ENCODE measurements at places on chromosomes 13 and 19.

DNA sequence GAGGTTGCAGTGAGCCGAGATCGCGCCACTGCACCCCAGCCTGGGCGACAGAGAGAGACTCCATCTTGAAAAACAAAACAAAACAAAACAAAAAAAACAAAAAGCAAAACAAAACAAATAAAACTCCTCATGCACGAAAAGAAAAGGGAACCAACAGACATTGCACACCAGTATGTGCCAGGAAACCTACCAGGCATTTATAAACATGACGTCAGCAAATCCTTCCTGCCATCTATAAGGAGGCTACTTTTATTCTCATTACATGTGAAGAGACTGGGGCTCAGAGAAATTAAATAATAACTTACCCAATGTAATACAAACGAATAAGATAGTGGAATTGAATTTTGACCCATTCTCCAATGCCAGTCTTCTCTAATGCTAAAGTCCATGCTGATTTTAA, 197.2 kb downstream of the NUFIP1 start:
- no peak for DNase-seq

- DNase-seq = no peak
Observed at GRCh38 chr13:45436953-45437352, 18.8 kb upstream of the SLC25A30 start.

GRCh38 chr13:29523199-29523961, 72.1 kb downstream of the SLC7A1 start:
- DNase-seq = peak; percentile 45

- DNase-seq = no peak
Observed at GRCh38 chr13:27170221-27170515, 1.4 kb downstream of the USP12 start.

- DNase-seq = peak; percentile 84
Observed at GRCh38 chr13:109784590-109785140, 1.7 kb downstream of the IRS2 start.

DNA sequence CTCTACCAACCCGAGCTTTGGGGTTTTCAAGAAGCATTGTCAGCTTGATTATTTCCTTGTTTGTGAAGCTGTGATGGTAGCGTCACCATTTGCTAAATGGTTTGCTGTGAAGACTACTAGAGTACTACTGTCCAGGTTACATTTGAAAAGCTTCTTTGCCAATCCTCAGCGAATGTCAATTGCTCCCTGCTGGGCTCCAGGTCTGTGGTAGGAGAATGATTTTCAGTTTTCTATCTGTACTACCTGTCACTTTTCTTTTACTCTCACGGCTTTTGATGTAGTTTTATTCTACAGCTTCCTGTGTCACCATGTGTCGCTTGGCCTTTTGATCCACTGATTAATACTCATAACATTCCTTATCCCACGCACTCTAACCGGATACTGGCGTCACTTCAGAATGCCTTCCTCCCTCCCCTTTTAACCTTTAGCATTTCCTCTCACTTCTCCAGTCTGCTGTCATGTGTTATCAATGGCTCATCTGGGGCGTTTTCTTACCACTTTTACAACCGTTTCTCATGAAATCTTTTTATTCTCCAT, 7.5 kb upstream of the GPR183 start:
- DNase-seq = no peak

- DNase-seq = no peak
Observed at GRCh38 chr13:72820156-72820897, 38.4 kb downstream of the PIBF1 start.

- DNase-seq = no peak
Observed at GRCh38 chr19:29079356-29080032, 133.5 kb downstream of the UQCRFS1 start.

GRCh38 chr19:32672841-32673240, 2.1 kb downstream of the ANKRD27 start:
- no peak for DNase-seq

- no peak for DNase-seq
Observed at GRCh38 chr13:93289053-93289452, 62.4 kb downstream of the GPC6 start.

GRCh38 chr13:50082426-50083281, 67.4 kb downstream of the KCNRG start:
- peak; percentile 48 for DNase-seq

DNA sequence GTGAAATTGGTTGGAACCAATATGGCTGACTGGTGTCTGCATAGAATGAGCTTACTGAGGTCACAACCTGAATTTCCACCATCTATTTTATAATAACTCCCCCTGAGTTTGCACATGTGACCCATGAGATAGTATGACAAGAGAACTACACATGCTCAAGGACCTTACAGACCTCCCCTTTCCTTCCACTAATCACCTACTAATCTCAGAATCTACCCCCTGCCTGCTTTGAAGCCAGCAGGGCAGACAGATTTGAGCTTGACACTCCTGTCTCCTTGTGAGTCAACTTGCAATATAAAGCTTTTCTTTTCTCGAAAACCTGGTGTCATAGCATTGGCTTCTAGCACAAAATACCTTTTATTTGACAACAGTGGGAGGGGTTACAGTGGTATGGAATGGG, 248.4 kb downstream of the RFC3 start:
- no peak for DNase-seq

- DNase-seq = no peak
Observed at GRCh38 chr13:79070343-79070974, 335.6 kb downstream of the RBM26 start.

- DNase-seq = peak; percentile 43
Observed at GRCh38 chr19:10784257-10784656, 51.8 kb downstream of the TMED1 start.

DNA sequence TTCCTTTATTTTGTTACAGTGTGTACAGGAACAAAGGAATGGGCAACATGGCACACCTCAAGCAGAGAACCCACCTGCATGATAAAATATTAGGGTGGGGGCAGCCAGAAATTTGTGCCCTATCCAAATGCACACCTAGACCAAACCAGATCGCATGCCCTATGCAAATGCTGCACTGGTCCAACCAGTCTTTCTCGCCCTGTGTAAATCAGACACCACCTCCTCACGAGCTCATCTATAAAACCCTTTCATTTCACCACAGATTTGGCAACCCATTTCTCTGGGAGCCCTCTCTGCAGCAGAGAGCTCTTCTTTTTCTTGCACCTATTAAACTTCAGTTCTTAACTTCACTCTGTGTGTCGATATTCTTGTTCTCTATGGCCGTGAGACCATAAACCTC, 1559.2 kb downstream of the SLITRK1 start:
- DNase-seq = no peak

GRCh38 chr13:37646531-37646930, 48.0 kb upstream of the POSTN start:
- no peak for DNase-seq

- no peak for DNase-seq
Observed at GRCh38 chr13:73754727-73755292, 379.4 kb downstream of the KLF12 start.

GRCh38 chr13:19587635-19588300, 26.4 kb upstream of the TPTE2 start:
- DNase-seq = no peak

- no peak for DNase-seq
Observed at GRCh38 chr19:12453495-12453894, 12.7 kb upstream of the ZNF443 start.

GRCh38 chr13:110646442-110647364, 31.4 kb downstream of the NAXD start:
- no peak for DNase-seq

DNA sequence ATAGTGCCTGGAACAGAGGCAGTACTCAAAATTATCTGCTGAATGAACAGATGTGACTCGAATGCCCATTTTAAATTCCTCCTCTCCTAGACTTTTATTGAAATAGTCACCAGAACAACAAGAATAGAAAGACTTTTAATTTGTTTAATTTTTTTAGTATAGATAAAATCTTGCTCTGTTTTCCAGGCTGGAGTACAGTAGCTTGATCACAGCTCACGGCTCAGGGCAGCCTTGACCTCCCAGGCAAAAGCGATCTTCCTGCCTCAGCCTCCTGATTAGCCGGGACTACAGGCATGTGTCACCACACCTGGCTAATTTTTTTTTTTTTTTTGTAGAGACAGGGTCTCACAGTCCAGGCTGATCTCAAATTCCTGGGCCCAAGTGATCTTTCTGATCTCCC, 120.9 kb upstream of the FREM2 start:
- no peak for DNase-seq

GRCh38 chr13:27151798-27152599, 19.6 kb downstream of the USP12 start:
- no peak for DNase-seq

- no peak for DNase-seq
Observed at GRCh38 chr19:3535235-3535535, 3.8 kb upstream of the TEKTIP1 start.

DNA sequence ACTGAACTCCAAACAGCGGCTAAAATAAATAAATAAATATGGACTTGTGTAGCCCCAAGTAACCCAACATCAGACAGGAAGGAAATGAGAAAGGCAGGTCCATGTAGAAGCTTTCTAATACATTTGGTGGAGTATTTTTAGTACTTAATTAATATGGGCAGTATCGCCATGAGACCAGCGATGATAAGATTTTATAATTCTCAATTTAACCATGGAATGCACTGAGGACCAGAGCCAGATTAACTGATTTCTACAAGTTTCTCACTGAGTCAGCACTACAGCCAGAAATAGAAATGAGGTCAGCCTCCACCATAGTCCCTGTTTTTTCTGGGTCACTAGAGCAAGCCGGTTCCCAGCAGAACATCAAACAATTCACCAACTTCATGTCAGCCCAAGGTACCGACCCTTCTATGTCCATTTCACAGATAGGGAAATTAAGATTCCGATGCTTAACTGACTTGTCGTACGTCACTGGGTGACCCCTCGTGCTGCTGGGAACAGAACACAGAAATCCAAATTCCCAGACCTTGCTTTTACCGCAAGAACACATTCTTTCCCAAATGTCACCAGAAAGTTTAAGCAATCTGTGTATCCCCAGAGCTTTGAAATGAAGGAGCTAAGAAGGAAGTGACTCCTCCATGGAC, 90.4 kb downstream of the COL4A1 start:
- DNase-seq = no peak

DNA sequence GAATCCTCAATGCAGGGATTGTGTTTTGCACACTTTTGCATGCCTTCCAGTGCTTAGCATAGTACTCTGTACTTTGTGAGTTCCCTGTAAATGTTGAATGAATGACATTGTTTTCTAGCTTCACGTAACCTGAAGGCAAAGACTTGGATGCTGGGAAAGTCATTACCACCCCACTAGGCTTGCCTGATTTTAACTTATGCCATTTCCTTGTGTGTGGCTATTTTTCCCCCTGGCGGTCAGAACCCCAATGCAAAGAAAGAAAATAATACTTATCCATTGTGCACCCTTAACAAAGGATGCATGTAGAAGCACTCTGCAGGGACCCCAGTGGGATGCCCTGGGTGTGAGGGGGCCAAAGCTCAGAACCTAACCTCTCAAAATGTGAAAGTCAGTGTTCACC, 1.2 kb upstream of the ENOX1 start:
- no peak for DNase-seq

DNA sequence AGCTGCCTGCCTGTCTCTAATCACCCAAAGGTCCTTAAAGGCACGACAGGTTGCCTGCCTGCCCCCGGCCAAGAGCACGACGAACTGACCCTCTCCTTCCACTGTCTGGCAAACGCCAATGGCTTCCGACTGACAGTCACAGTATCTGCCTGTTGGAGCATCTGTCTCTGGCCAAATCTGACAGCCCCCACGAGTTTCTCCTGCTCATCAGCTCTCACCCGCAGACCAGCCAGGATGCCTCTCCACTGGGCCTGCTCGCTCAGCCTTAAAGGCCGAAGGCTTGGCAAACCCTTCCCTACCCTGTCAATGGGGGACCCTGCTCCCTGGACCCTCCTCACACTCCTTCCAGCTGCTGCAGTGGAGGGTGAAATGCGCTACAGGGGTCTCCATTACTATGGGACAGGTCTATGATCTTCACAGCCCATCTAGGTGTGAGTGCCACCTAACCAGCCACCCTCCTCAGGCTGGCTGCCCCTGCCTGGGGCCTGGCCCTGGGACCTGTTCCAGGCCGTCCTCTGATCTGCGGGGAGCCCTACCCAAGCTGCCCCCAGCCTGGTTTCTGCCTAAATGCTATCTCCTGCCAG, 932 bp downstream of the FAM83E start:
- no peak for DNase-seq

- DNase-seq = no peak
Observed at GRCh38 chr19:927780-928401, 2.1 kb downstream of the ARID3A start.

GRCh38 chr13:34863360-34864135, 78.5 kb upstream of the NBEA start:
- DNase-seq = no peak

- DNase-seq = no peak
Observed at GRCh38 chr19:41565379-41565720, 10.6 kb upstream of the CEACAM21 start.

GRCh38 chr19:17479325-17479791, 9.0 kb downstream of the SLC27A1 start:
- no peak for DNase-seq

- no peak for DNase-seq
Observed at GRCh38 chr19:54099190-54099902, 1.3 kb downstream of the OSCAR start.

Data from left ventricle myocardium inferior (tissue), 1 donor.